Caudate nucleus (tissue), 63 donors: ENCODE measurements at places on chromosomes 5 and 9.

DNA sequence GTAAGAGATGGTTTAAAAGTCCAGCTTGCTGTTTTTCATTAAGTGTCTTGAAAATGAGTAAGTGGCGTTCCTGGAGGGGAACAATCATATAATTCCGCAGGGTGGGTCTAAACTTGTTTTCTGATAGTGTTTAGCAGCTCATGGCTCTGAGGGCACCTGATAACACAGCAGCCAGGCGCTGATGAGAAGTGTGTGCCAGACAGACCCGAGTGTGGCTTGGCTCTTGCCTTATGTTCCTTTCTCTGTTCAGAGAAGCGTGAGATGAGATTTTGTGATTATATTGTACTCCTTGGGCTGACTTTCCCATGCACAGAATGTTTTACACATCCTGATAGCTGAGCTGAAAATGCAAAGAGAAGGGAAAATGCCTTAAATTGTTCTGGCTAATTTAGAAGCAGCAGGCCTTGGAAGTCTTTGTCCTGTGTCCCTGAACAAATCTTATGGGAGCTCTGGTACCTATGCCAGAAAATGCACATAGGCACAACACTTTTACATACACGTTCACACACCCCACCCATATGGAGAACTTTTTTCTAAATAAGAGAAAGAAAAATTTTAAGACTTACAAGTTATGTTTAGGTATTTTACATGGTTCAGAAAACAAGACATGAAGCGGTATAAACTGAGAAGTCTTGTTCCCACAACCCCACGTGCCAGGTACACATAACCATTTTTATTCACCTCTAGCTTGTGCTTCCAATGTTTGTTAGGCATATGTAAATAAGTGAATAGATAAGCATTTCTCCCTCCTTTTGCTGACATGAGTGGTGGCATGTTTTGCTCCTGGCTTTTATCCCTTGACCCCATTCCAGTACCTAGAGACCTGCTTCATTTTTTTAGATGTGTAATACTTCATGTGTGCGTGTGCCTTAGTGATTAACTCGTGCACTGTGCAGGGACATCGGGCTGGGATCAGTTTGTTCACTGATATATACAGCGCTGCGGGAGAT, 152.2 kb upstream of the OTULINL start:
- no peak for DNase-seq

DNA sequence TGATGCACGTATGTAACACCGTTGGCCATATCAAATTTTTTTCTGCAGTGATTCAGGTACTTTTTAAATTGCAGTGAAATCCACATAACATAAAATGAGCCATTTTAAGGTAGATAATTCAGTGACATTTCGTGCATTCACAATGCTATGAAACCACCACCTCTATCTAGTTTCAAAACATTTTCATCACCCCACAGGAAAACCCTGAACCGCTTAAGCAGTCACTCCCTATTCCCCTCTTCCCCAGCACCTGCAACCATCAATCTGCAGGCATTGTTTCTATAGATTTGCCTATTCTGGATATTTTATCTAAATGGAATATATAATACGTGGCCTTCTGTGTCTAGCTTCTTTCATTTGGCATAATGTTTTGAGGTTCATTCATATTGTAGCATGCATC, 79.2 kb downstream of the BOD1 start:
- no peak for DNase-seq

DNA sequence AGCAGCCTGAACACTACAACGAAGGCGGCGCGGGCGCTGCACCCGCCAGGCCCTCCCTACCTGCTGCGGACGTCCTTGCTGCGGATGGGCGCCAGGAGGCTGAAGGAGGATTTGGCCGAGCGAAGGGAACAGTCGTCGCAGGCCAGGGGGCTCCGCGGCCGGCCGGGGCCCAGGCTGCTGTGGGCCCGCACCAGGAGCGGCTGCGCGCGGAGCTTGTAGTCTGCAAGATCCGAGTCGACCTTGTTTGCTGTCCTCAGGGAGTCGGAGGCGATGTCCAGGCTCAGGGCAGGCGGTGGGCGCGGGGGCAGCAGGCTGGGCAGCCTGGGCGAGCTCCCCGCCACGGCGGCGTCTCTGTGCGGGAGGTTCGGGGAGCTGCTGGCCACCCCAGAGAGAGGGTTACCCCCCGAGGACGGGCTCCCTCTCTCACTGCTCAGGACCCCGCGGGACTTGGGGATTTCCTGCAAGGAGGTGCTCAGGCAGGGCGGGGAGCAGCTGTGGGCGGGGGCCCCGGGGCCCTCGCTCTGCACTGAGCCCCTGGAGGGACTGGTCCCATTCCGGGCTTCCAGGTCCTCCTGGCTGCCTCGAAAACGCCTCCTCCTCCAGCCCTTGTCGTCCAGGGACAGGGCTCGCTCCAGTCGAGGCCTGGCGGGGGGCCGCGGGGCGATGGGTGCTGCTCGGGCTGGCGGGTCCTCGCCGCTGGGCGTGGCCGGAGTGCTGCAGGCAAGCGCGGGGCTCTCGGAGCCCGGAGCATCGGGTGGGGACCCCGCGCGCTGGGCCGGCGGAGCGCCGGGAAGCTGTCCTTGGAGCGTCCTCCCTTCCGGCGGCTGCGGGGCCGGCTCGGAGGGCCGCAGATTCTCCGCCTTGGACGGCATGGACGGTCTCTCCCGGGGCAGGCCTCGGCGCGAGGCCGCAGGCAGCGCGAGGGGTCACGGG, 831 bp downstream of the INPP5E start:
- DNase-seq, result no peak

- no peak for DNase-seq
These were observed 180.2 kb downstream of the ALDH1A1 start for GRCh38 chr9:72772661-72773060.

DNA sequence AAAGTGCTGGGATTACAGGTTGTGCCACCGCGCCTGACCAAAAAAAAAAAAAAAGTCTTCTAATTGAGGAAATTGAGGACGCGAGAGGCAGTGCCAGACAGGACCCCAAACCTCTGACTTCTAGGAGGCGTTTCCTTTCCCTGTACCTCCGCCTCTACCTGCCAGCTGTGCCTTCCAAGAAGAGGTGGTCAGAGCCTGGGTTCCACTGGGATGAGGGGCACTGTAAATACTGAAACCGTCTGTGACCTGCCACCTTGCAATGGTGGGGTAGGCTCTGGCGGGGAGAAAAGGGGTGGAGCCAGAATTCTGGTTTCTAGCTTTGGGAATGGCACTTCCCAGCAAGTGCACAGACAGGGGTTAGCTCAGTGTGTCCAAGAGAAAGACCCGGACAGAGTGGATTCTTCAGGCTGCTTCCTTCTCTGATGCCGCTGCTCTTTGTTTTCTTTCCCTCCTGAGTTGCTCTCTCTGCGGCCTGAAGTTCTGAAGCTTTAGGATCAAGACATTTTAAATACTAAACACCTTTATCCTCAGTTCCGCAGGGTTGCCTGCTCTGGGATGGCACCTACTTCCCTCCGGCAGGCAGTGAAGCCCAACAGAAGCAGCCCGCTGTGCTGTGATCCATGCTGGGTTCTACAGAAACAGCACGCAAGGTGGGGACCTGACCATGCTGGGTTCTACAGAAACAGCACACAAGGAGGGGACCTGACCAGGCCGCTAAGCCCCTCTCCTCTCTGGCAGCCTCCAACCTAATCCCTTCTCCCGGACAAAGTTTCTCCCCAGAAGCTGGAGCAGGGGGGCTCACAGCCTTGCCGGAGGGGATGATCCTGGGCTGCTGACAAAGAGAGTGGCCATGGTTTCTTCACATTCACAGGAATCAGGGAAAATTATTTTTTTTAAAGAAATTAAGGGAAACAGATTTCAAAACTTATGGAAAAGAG, 65.2 kb downstream of the OTULIN start:
- no peak for DNase-seq

DNA sequence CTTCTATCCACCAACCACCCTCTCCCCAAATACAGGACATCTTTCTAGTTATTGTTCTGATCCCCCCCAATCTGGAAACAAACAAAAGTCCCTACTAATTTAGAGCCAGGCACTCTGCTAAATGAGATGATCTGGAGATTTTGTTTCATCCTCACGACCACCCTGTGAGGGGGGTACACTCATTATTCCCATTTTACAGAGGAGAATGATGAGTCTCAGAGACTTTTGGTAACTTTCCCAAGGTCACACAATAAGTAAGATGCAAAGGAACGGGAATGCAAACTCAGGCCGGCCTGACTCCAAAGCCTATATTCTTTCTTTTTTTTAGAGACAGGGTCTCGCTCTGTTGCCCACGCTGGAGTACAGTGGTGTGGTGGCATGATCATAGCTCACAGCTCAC, 9.4 kb downstream of the PDGFRB start:
- DNase-seq, result no peak

DNA sequence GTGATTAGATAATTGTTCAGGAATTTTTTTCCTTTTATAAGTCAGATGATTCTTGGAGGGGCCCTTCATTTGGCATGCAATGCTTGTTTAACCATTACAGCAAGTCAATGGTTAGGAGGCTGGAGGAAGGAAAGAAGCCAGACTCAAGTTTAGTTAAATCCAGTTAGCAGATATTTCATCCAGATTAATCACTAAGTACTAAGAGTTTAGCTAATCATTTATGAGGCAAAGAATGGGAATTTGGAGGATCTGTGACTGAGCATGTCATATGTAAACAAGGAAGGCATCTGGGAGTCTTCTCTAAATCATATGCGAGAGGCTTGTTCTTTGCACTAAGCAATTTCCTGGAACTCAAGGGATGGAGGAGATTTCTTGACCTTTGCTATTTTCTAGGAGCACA, 145.3 kb upstream of the SGCD start:
- DNase-seq, result no peak

GRCh38 chr5:171615705-171616640, 169.6 kb upstream of the SMIM23 start:
- DNase-seq, result no peak

- no peak for DNase-seq
These were observed 215.7 kb downstream of the GAS1 start for GRCh38 chr9:86731511-86732063.

DNA sequence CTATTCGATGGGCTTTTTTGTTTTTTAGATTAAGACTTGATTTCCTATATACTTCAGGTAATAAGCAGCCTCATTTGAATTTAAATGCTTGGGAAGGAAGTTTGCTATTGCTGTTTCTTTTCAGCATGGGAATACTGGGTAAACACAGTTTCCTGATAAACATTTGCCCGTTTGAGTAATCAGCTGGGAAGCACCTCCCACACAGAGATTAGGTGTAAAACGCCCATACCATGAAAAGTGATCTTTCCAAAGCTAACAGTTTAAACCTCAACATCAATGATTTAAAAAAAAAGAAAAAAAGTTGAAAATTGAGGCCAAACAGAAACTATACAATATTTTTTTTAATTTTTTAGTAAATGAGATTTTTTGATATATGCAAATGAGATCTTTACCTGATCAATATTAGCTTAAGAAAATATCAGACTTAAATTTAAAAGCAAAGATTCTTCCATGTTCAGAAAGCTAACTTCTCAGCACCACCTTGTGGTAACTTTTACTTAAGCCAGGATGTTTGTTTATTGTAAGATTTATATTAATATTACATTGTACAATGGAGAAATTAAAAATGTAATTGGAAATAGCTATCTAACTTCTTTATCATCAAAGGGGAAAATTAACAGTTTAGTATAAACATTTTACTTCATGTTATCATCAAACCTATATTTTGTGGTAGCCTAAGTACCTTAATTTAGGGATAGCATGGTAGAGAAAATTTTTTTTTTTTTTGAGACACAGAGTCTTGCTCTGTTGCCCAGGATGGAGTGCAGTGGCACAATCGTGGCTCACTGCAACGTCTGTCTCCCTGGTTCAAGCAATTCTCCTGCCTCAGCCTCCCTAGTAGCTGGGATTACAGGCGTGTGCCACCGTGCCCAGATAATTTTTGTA, 39.8 kb downstream of the F2RL2 start:
- DNase-seq, result no peak

DNA sequence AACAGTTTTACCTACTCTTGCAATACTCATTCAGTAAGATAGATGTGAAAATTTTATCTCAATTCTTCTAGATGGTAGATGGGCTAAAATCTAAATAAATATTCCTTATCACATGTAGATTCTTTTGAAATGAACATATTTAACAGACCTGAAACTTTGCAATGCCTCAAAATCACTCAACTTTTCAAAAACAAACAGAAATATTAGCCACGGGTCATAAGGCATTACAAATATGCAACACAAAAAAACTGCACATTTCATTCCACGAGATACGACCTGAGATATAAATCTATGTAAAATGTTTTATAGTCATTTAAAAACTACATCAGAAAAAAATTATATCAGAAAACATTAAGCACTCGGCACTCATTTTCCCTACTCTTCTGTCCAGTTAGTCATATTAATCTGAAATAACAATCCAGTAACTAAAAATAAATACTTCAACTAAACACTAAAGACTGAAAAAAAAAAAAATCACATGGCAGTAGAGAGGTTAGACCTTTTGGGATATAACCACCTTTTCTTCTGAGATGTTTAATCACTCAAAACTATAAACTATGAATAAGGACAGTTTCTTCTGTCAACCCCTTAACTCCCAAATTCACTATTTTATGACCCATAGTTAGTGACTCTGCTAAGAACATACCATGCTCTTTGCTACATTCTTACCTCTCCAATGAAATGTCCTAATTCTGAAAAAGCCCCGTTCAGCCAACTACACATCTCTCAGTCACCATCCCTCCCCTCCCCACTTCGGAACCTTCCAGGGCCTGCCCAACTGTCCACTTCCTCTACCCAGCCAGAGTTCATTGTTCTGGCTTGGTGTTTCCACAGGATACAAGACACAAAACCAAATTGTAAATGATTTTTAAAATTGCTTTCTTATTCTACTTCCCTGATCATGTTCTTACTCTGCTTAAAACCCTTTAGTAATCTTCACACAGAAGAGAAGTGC, 6.4 kb downstream of the HOMER1 start:
- DNase-seq, result no peak
